ENCODE measurements at places on chromosomes 11 and 22.
A peak's percentile ranks its signal among the peaks of the same experiment; 100 is the strongest.

GRCh38 chr22:46058091-46058420, 81.1 kb upstream of the WNT7B start:
- DNase-seq = peak; percentile 75

DNA sequence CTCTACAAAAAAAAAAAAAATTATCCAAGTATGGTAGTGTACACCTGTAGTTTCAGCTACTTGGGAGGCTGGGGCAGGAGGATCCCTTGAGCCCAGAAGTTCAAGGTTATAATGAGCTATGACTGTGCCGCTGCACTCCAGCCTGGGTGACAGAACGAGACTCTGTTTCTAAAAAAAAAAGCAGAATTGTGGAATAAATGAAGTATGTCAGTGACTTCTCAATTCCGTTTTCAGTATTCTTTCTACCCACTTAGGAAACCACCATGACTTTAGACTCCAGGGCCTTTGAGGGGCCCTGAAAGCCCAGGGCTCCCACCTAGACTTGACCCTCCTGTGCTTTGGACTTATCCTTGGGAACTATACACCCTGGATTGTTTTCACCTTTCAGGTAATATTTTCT, 6.5 kb upstream of the NUP160 start:
- no peak for DNase-seq

GRCh38 chr11:76796511-76797198, 13.5 kb downstream of the TSKU start:
- DNase-seq = no peak

- DNase-seq = no peak
Measured at GRCh38 chr22:49306632-49307480, 520.8 kb downstream of the BRD1 start.

GRCh38 chr22:33124471-33124870, 66.3 kb upstream of the SYN3 start:
- no peak for DNase-seq

GRCh38 chr11:114057147-114057546, 2.4 kb upstream of the ZBTB16 start:
- DNase-seq = no peak

GRCh38 chr11:103378931-103379330, 269.7 kb downstream of the DYNC2H1 start:
- DNase-seq = no peak

- no peak for DNase-seq
Measured at GRCh38 chr22:45781459-45781858, 109.8 kb downstream of the ATXN10 start.

All from NCI-H1436 (cell line).